ENCODE measurements at places on chromosomes 4 and X. TPM values are rescaled to one million over a fixed set of nuclear protein-coding genes. Genes with fewer than 3 reads are reported as not detected.

DNA sequence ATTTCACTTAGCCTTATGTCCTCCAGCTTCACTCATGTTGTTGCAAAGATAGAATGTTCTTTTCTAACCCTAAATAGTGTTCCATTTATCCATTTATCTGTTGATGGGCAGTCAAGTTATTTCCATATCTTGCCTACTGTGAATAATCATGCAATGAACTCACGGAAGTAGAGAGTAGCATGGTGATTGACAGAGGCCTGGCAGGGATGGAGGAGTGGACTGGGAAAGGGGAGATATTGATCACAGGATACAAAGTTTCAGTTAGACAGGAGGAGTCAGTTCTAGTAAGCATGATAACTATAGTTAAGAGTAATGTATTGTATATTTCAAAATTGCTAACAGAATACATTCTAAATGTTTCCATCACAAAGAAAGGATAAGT is 10.3 kb upstream of the CLNK start:
- H3K4me3 ChIP-seq: no peak overlapping the region
- DNase-seq: no peak
- H3K27me3 ChIP-seq: no peaks in the 10 kb centered on the region
- no peaks in the 10 kb centered on the region for H3K4me1 ChIP-seq
- no peaks in the 10 kb centered on the region for H3K36me3 ChIP-seq

DNA sequence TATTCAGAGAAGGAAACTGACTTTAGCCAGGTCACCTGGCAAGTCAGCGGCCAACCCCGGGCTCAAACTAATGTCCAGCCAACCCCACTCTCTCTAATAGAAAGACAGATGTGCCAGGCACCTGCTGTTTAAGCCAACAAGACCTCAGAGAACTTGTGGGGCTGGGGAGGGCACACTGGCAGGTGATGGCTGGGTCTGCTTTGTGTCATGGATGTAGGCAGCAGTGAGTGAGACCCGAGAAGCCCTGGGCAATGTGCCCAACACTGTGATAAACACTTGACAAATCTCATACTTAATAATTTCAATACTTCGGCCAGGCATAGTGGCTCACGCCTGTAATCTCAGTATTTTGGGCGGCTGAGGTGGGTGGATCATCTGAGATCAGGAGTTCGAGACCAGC is 9.0 kb upstream of the CD99L2 start:
- H3K4me3 ChIP-seq: no peak overlapping the region
- no peaks in the 10 kb centered on the region for H3K4me1 ChIP-seq
- DNase-seq: no peak
- no peaks in the 10 kb centered on the region for H3K27me3 ChIP-seq
- H3K27ac ChIP-seq: no peak overlapping the region

- no peak overlapping the region for H3K4me3 ChIP-seq
- H3K27me3 ChIP-seq: peaks cover 22% of the 10 kb centered on the region
- peaks cover 5% of the 10 kb centered on the region for H3K4me1 ChIP-seq
- H3K27ac ChIP-seq: no peak overlapping the region
These were observed 167.8 kb downstream of the PCDH10 start for GRCh38 chr4:133316909-133317308.

DNA sequence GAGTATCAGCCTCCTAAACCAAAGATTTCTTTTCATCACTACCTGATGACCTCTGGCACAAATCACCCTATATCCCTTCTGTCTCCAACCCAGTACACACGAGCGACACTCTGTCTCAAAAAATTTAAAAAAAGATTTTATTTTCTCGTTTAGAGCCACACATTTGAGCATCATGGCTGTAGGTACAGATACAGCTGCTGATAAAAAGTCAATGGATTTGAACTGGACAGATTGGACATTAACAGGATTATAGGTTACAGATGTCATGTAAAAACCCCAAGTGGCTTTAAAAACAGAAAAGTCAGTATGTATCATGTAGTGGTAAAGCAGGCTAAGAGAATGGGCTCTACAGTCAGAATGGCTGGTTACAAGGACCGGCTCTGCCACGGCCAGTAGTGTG is 171.1 kb downstream of the SCFD2 start:
- H3K27ac ChIP-seq: no peak overlapping the region
- H3K4me1 ChIP-seq: no peaks in the 10 kb centered on the region
- peaks cover 7% of the 10 kb centered on the region for H3K36me3 ChIP-seq
- H3K4me3 ChIP-seq: no peak overlapping the region
- no peaks in the 10 kb centered on the region for H3K27me3 ChIP-seq

The PORCN gene
- 29.2 TPM for total RNA-seq

DNA sequence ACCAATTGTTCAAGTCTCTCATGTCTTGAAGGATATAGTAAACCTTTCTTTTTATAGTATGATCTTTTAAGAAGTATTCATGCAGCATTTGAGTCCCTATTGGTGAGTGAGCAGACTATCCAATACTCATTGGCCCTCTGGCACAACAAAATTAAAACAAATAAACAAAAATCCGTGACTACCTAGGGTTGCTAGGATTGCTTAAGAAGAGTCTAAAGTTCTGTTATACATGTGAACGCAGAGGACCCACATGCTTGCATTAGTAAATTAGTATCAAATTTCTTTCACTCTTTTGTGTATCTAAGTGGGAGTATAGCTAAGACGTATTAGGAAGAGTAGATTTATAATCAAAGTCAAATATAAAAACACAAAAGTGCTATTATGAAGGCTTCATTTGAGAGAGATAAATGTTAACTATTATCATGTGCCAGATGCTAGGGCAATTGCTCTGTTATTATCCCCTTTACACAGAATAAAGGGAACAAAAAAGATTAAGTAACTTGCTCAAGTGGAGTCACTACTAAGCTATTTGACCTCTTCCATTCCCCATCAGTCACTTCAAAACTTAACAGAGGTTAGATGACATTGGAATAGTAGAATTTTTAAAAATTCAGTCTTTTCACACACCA is 29.2 kb upstream of the LARP1B start:
- no peaks in the 10 kb centered on the region for H3K27me3 ChIP-seq
- no peak overlapping the region for H3K4me3 ChIP-seq
- no peak for DNase-seq
- H3K36me3 ChIP-seq: peaks cover 7% of the 10 kb centered on the region

The SATL1 gene
- total RNA-seq: not detected

DNA sequence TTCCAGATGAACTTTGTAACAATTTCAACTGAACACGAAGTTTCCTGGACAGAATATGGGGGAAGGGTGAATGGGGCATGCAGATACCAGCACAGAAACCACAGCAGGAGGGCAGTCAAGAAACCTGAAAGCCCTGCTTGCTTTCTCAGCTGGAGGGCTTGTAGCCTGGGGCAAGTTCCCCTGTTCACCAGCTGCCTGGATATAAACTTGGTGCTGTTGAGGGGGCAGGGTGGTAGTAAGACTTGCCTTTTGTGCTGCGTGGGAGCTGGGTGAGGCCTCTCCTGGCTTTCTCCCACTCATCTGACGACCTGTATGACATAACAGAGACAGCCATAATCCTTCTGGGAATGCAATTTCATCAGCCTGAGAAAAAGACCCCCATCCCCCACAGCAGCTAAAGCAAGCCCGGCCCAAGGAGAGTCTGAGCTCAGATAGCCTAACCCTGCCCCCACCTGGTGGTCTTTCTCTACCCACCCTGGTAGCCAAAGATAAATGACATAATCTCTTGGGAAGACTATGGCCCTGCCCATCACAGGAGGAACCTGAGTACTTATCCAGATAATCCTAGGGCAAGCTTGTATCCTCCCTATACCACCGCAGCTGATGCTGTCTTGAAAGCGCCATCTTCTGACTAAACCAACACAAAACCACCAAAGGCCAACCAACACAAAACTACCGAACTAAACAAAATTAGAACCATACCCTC is 234.3 kb downstream of the LAS1L start:
- no peaks in the 10 kb centered on the region for H3K4me1 ChIP-seq
- no peaks in the 10 kb centered on the region for H3K27me3 ChIP-seq
- no peak overlapping the region for H3K4me3 ChIP-seq

- no peaks in the 10 kb centered on the region for H3K4me1 ChIP-seq
- peaks cover 46% of the 10 kb centered on the region for H3K27me3 ChIP-seq
- no peak overlapping the region for H3K27ac ChIP-seq
- no peak overlapping the region for H3K4me3 ChIP-seq
- DNase-seq: no peak
- no peaks in the 10 kb centered on the region for H3K36me3 ChIP-seq
These were observed 20.9 kb upstream of the AMELX start for GRCh38 chrX:11272290-11272689.

- H3K36me3 ChIP-seq: no peaks in the 10 kb centered on the region
- peaks cover 4% of the 10 kb centered on the region for H3K4me1 ChIP-seq
- H3K27me3 ChIP-seq: no peaks in the 10 kb centered on the region
- no peak overlapping the region for H3K27ac ChIP-seq
- peak; percentile 70 for DNase-seq
These were observed 29.0 kb downstream of the F9 start for GRCh38 chrX:139559383-139560042.

The APLN gene
- total RNA-seq: not detected

The TLR2 gene
- 0.23 TPM for total RNA-seq

- H3K4me3 ChIP-seq: no peak overlapping the region
- H3K36me3 ChIP-seq: no peaks in the 10 kb centered on the region
- peaks cover 94% of the 10 kb centered on the region for H3K27me3 ChIP-seq
- H3K4me1 ChIP-seq: peaks cover 6% of the 10 kb centered on the region
- peak; percentile 49 for DNase-seq
These were observed 62.0 kb downstream of the MBNL3 start for GRCh38 chrX:132426695-132427281.

DNA sequence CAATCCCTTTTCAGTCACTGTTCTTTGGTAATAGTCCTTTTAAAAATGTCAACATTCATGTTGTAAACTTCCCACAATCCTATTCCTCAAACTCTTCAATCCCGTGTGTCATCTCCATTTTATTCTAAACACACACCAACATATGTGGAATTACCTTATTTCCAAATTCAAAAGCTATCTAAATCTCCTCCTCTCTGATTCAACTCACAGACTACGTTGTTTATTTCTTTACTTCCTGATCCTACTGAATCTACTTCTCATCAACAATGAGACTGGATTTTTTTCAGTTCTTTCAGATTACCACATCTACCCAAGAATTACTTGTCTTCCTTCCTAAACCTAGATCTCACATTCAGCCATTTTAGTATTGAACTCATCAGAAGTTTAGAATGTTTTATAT is 188.2 kb downstream of the GABRB1 start:
- no peak overlapping the region for H3K27ac ChIP-seq
- no peaks in the 10 kb centered on the region for H3K36me3 ChIP-seq
- DNase-seq: no peak

The UGT8 gene
- total RNA-seq: 2.2 TPM

GRCh38 chr4:8155048-8155447 is 3.6 kb downstream of the ABLIM2 start:
- no peaks in the 10 kb centered on the region for H3K27me3 ChIP-seq
- no peak overlapping the region for H3K4me3 ChIP-seq

DNA sequence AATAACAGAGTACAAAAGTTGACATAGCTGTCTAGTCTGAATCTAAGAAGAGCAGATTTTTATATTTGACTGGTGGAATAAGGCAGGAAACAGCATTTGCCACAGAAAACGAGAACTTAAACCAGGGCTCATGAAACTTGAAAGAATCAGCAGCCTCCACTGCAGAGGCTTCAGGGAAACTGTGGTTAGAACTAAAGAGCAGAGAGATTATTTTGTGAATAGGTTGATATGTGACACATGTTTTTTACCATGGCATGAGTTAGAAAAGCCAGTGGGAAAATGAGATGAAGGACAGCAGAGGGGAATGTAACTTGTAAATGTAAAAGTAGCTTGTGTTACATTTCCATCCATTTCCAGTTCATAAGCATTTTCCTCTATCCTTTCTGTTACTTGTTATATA is 63.7 kb upstream of the CAMK2D start:
- DNase-seq: no peak
- H3K4me1 ChIP-seq: peaks cover 14% of the 10 kb centered on the region
- no peaks in the 10 kb centered on the region for H3K36me3 ChIP-seq
- no peak overlapping the region for H3K4me3 ChIP-seq

- H3K4me1 ChIP-seq: no peaks in the 10 kb centered on the region
- H3K36me3 ChIP-seq: peaks cover 6% of the 10 kb centered on the region
- no peak for DNase-seq
These were observed 96.4 kb downstream of the ANAPC10 start for GRCh38 chr4:145001635-145002034.

GRCh38 chr4:168076989-168077725 is 15.2 kb upstream of the ANXA10 start:
- H3K27me3 ChIP-seq: no peaks in the 10 kb centered on the region
- no peaks in the 10 kb centered on the region for H3K4me1 ChIP-seq
- DNase-seq: peak; percentile 76

DNA sequence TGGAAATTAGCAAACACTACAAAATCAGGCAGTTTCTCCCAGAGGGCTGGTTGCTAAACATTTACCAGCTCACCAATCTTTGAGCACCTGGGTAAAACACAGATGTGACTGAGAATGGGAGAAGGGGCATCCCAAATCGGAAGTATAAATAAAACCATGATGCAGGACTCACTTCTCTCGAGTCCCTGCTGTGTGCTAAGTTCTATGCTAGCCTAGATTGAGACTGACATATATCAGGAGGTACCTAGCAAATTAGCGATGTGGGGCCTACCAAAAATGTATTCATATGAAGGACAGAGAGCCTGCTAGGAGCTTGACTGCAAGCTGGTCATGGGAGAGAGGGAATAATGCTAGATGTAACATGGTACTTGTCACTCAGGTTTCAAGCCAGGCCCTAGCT is 171.9 kb upstream of the PGRMC2 start:
- H3K27ac ChIP-seq: no peak overlapping the region
- no peaks in the 10 kb centered on the region for H3K27me3 ChIP-seq
- DNase-seq: no peak
- H3K4me3 ChIP-seq: no peak overlapping the region

The RBMX2 gene
- total RNA-seq: 34.4 TPM

GRCh38 chr4:25982962-25983361 is 68.9 kb downstream of the SMIM20 start:
- H3K36me3 ChIP-seq: no peaks in the 10 kb centered on the region
- no peaks in the 10 kb centered on the region for H3K4me1 ChIP-seq
- no peak for DNase-seq
- no peak overlapping the region for H3K27ac ChIP-seq
- no peak overlapping the region for H3K4me3 ChIP-seq

DNA sequence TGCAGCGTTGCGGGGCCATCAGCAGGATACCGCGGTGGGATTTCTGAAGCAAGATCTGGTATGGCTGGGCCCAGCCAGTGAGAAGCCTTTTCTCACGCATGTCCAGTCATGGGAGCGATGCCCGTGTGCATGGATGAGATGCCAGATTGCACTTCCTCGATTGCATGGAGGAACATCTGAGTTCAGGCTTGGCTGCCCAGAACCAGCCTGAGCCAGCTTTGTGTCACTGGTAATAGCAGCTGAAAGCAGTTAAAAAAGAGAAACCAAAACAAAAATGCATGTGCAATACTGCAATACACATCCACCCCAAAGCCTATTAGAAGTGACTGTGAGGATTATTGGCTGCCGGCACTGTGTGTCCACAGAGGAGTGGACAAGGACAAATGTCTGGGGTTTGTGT is 59.3 kb downstream of the PSAPL1 start:
- peaks cover 6% of the 10 kb centered on the region for H3K4me1 ChIP-seq
- no peaks in the 10 kb centered on the region for H3K36me3 ChIP-seq
- no peaks in the 10 kb centered on the region for H3K27me3 ChIP-seq
- H3K27ac ChIP-seq: no peak overlapping the region
- DNase-seq: no peak

The CENPI gene
- total RNA-seq: 4.6 TPM

The MAP7D2 gene
- total RNA-seq: 0.19 TPM

The CYTL1 gene
- total RNA-seq: not detected

- no peak overlapping the region for H3K4me3 ChIP-seq
- H3K36me3 ChIP-seq: no peaks in the 10 kb centered on the region
- peaks cover 39% of the 10 kb centered on the region for H3K27me3 ChIP-seq
These were observed 86.3 kb downstream of the GYPE start for GRCh38 chr4:143819029-143819428.

GRCh38 chrX:129843209-129843458 is 552 bp downstream of the ZDHHC9 start:
- peaks cover 25% of the 10 kb centered on the region for H3K27me3 ChIP-seq
- no peaks in the 10 kb centered on the region for H3K4me1 ChIP-seq
- peak overlapping the region; percentile 84 for H3K4me3 ChIP-seq
- no peak for DNase-seq
- H3K27ac ChIP-seq: no peak overlapping the region

All from MCF 10A (cell line).